GM12878 (cell line): ENCODE measurements at places on chromosomes 11 and 22.
A peak's percentile ranks its signal among the peaks of the same experiment; 100 is the strongest.

DNA sequence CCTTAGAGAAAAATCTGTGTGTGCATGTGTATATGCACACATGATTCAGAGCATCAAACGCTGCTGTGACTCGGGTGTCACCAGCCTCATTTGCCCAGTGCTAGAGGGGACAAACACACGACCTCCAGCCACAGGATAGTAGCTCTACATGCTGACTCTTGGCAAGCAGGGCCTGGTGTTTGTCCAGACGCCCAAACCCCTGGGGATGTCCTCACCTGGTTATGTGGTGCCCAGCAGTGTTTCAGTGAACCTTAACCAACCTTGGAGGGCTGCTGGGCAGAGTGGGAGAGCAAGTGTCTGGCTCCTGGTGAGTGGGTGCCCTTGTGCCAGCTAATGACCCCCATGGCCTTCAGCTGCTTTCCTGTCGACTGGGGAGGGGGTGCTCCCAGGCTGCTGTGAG, 26.7 kb downstream of the IGLL1 start:
- DNase-seq = no peak

- DNase-seq = no peak
Observed at GRCh38 chr11:74770456-74770855, 21.8 kb downstream of the RNF169 start.

- no peak for DNase-seq
Observed at GRCh38 chr11:46445920-46446771, 54.6 kb upstream of the CHRM4 start.

DNA sequence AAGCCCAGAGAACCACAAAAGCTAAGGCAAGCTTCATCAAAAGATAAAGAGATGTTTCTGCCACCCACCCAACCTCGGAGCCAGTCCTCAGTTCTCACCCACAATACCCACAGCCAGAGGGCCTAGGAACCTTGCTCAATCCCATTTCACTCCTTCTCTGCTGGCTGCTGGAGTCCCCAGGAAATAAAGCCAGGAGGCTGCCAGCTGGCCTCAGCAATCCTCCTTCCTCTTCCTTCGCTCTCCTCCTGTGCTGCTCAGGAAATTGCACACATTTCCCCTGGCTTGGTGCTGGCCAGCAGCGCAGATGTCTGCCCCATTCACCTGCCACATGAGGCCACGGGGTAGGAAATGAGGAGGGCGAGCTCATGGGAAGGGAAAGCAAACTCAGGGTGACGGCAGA, 91.8 kb upstream of the LDLRAD3 start:
- no peak for DNase-seq

DNA sequence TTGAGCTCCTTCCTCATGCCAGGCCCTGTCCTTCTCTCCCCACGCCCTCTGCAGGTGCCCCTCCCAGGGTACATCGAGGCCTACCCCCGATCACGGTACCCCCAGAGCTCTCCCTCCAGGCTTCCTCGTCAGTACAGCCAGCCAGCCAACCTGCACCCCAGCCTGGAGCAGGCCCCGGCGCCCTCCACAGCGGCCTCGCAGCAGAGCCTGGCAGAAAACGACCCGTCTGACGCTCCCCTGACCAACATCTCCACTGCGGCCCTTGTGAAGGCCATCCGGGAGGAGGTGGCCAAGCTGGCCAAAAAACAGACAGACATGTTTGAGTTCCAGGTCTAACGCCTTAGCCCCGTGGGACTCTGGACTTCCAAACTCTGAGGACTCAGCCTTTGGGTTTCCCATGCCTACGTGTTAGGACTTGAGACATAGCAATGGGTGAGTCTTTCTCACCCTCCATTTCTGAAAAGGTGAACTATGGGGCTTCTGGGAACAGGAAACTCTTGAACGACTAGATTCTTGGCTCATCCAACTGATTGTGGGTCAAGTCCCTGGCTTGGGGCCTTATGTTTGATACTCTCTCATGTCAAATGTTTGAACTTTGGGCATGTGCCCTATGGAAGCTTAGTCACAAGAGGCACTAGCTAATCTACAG, 32.7 kb downstream of the C11orf91 start:
- no peak for DNase-seq

DNA sequence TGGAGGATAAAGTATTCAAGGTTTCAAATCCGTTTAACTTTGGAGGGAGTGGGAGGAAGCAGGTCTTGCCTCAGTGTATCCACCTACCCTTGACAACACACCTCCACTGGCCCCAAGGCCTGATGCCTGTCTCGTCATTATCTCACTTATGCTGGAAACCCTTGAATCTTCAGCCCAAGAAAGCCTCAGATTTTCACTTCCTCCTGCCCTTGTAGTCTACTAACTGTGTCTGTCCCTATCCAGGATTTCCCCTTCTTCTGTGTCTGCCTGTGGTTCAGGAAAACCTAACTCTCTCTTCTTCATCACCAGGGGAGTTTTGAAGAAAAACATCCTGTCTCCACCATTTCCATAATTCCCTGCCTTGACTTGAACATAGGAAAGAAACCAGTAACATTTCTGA, 56.1 kb downstream of the SYT9 start:
- DNase-seq = peak; percentile 21

- no peak for DNase-seq
Observed at GRCh38 chr11:2442589-2442988, 1.7 kb downstream of the TRPM5 start.

- DNase-seq = peak; percentile 74
Observed at GRCh38 chr11:9759519-9760192, 95.8 kb downstream of the SWAP70 start.

- no peak for DNase-seq
Observed at GRCh38 chr11:5684036-5684645, 733 bp downstream of the TRIM5 start.

DNA sequence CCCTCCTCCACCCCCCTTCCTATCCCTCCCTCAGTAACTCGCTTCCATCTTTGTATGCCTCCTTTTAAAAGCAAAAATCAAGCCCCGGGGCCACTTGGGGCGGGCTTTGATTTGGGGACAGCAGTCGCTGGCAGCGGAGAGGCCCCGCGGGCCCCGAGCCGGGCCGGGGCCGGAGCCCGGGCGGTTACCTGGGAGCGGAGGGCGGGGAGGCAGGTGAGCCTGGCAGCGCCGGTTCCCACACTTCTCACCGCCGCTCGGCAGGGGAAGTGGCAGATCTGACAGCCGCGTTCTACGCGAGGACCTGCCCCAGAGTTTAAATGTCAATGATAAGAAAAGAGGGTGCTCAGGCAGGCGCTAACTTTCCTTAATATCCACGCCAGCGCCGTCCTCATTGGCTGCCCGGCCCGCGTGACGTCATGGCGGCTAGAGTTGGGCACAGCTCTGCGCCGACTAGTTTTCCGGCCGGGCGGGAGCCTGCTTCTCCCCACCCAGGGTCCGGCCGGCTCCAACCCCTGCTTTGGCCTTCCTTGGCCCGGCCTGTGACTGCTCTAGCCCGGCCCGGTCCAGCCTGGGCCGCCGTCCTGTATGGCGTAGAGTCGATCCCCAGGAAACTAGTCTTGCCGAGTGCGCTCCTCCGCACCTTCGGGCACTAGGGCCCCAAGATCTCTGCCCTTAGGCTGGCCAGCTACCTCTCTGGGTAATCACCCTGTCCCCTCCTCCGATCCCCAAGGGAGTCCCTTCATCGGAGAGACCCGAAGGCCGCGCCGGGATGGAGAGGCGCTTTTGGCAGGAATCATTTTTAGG, 6.7 kb upstream of the PAX6 start:
- no peak for DNase-seq

DNA sequence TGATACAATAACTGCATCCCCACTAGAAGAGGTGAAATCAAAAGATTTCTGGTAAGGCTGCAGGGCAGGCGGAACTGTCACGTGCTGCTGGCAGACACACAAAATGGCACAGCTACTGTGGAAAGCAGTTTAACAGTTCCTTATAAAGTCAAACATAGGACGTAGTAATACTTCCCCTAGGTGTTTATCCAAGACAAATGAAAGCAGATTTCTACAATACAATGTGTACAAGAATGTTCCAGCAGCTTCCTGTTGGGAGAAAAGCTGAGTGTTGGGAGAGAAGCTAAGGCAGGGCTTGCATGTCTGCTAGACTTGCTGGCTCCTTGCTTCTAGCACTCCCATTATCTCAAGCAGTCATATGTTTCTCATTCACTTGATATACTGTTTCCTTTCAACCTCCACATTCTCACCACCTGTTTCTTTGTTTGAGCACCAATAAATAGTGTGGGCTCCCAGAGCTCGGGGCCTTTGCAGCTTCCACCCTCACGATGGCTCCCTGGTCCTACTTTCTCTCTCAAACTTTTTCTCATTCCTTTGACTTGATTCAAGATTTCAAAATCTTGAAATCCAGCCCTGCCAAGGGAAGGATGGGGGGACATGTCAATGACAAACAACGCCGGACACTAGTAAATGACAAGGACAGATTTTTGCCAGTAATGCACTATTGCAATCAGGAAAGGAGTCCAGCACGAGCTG, 21.2 kb upstream of the IL17RA start:
- DNase-seq = no peak

- no peak for DNase-seq
Observed at GRCh38 chr11:66089067-66089466, 19.0 kb downstream of the PACS1 start.

- DNase-seq = no peak
Observed at GRCh38 chr22:26210334-26210733, 41.1 kb downstream of the SEZ6L start.

GRCh38 chr11:116787786-116788486, at the start of gene ZPR1:
TSS of gene ZPR1 (minus strand) at chr11:116788023. CDS start at chr11:116787990, 33 bp downstream.
- no peak for DNase-seq

DNA sequence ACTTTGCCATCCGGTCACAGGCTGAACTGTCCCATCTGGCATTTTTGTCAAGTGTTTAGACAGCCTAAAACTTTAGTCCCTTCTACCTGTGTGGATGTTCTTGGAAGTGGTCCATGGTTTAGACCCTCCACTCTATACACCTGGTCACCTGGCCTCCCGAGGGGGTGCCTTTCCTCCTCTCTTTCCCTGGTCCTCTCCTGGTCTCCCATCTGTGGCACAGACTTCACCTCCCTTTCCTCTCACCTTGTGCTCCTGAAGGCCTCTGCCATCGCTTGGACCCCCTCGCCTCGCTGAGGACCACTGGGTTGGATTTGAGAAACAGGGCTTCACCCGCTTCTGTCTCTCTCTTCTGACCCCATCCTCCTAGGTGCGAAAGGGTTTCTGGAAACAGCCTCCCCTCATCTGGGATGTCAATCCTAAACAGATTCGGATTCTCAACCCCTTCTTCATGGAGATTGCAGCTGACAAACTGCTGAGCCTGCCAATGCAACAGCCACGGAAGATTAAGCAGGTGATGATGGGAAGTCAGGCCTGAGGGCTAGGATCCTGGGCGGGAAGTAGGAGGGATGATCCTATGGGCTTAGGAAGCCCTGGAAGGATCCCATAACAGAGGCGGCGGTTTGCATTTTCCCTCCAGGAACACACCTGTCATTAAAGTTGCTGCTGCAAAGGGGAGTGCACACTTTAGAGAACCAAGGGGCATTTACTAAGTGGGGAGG, 53.6 kb downstream of the ST3GAL4 start:
- DNase-seq = no peak
